ENCODE measurements at places on chromosomes 3 and 15. TPM values are rescaled to one million over a fixed set of nuclear protein-coding genes. Genes with fewer than 3 reads are reported as not detected.

GRCh38 chr3:26522919-26523318 lies 99.7 kb upstream of the LRRC3B start:
- H3K4me1 ChIP-seq: no peaks in the 10 kb centered on the region
- no peak overlapping the region for H3K4me3 ChIP-seq
- no peak for DNase-seq
- peaks cover 1% of the 10 kb centered on the region for H3K36me3 ChIP-seq
- H3K27me3 ChIP-seq: no peaks in the 10 kb centered on the region

DNA sequence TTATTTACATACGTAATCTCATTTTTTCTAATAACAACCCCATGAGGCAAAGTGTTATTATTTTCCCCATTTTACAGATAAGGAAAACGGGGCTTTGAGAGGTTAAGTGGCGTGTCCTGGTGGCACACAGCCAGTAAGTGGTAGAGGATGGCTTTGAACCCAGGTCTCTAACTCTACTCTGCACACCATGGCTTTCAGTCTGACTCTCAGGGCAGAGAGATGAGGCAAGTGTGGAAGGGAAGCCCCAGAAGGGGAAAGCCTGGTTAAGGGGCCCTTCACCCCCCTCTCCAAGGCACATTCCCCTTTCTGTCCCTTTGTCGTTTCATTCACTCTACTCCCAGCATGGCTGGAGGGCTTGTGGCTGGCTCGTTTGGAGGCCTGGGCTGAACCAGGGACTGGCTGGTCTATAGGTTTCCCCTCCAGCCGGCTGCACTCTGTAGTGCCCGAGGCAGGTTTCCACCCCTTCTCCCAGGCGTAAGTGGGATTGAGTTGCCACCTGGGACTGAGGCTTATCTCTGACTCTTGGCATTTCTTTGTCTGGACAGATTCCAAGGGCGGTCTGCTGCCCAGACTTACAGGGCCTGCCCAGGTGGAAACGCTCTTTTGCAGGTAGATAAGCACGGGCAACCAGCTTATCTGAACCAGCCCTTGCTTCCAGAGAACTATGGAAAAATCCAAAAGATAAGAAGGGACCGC lies 12.1 kb downstream of the SEMA4B start:
- peaks cover 7% of the 10 kb centered on the region for H3K4me1 ChIP-seq
- peak overlapping the region; percentile 45 for H3K27ac ChIP-seq
- no peaks in the 10 kb centered on the region for H3K27me3 ChIP-seq
- H3K36me3 ChIP-seq: peaks cover 4% of the 10 kb centered on the region

DNA sequence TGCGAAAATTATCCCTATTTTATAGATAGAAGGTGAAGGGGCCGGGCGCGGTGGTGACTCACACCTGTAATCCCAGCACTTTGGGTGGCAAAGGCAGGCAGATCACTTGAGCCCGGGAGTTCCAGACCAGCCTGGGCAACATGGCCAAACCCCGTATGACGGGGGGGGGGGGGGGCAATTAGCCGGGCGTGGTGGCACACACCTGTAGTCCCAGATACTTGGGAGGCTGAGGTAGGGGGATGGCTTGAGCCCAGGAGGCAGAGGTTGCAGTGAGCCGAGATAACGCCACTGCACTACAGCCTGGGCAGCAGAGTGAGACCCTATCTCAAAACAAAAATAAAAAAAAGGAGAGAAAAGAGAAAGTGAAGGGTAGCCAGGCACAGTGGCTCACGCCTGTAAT lies 1.4 kb downstream of the AAGAB start:
- no peak for DNase-seq
- no peaks in the 10 kb centered on the region for H3K36me3 ChIP-seq
- peak overlapping the region; percentile 79 for H3K27ac ChIP-seq
- no peaks in the 10 kb centered on the region for H3K27me3 ChIP-seq
- H3K4me1 ChIP-seq: peaks cover 30% of the 10 kb centered on the region
- H3K4me3 ChIP-seq: peak overlapping the region; percentile 89

GRCh38 chr3:8959668-8960067 lies 3.6 kb downstream of the RAD18 start:
- H3K4me3 ChIP-seq: no peak overlapping the region
- no peaks in the 10 kb centered on the region for H3K27me3 ChIP-seq
- H3K27ac ChIP-seq: no peak overlapping the region

GOLGA6L22 gene
- not detected for total RNA-seq

DNA sequence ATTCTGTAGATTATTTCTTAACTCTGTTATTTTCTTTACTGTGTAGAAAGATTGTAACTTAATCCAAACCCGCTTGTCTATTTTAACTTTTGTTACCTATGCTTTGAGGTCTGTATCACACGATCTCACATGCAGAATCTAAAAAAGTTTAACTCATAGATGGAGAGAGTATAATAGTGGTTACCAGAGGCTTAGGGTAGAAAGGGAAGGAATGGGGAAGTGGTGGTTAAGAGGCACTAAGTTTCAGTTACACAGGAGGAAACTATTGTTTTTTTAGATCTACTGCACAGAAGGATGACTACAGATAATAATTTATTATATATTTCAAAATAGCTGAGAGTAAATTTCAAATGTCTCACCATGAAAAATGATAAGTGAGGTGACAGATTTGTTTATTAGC lies 515.2 kb downstream of the RSL24D1 start:
- H3K36me3 ChIP-seq: no peaks in the 10 kb centered on the region
- H3K27me3 ChIP-seq: peaks cover 2% of the 10 kb centered on the region
- H3K4me3 ChIP-seq: no peak overlapping the region
- no peaks in the 10 kb centered on the region for H3K4me1 ChIP-seq
- H3K27ac ChIP-seq: no peak overlapping the region
- DNase-seq: no peak

GRCh38 chr3:14483286-14483685 lies 56.9 kb downstream of the GRIP2 start:
- H3K27ac ChIP-seq: no peak overlapping the region
- no peak overlapping the region for H3K4me3 ChIP-seq
- H3K36me3 ChIP-seq: peaks cover 23% of the 10 kb centered on the region
- no peaks in the 10 kb centered on the region for H3K27me3 ChIP-seq

DNA sequence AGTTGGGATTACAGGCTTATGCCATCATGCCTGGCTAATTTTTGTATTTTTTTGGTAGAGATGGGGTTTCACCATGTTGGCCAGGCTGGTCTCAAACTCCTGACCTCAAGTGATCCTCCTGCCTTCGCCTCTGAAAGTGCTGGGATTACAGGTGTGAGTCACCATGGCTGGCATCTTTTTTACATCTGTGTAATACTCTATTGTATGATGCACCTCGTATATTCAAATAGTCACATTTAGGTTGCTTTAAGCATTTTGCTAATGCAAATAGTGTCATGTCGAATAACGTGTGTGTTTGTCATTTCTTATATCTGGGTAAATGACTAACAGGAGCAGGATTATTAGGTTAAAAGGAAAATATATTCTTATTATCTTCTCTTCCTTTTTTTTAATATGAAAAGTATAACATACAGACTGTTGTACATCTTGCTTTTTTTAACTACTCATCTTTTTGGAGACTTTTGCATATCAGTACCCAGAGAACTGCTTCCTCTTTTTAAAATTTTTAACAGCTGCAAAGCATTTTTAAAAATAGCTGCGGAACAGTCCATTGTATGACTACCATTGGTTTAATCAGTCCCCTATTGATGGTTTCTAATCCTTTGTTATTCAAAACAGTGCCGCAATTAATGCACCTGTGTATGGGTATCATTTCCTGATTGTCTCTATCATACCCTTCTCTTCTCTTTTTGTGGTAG lies 13.4 kb downstream of the SCAMP5 start:
- H3K4me3 ChIP-seq: no peak overlapping the region
- H3K27me3 ChIP-seq: no peaks in the 10 kb centered on the region
- peaks cover 5% of the 10 kb centered on the region for H3K36me3 ChIP-seq
- H3K4me1 ChIP-seq: no peaks in the 10 kb centered on the region
- H3K27ac ChIP-seq: no peak overlapping the region

DNA sequence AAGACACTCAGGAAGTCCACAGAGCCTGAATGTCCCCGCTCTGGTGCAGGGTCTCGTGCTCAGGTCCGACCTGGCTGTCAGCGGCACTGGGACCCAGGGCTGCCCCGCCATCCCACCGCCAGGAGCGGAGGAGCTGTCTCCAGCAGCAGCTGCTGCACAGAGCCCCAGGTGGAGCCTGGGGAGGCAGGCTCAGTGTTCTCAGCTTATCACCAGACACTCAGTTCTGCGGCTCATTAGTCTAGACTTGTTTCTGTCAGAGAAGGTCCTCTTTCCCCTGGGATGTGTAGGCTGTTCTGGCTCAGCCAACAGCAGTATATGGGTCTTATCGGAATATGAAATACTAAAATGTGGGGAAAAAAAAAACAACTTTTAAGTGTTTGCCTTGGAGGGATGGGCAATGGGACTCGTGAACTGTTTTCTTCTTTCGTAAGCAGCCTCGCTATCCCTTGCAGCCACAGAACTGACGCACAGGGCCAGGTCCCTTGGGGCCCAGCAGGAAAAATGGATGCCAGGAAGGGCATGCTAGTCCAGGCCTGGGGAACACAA lies 75.9 kb downstream of the KLF13 start:
- H3K4me3 ChIP-seq: no peak overlapping the region
- H3K4me1 ChIP-seq: peaks cover 26% of the 10 kb centered on the region
- no peak for DNase-seq
- no peaks in the 10 kb centered on the region for H3K36me3 ChIP-seq
- H3K27me3 ChIP-seq: no peaks in the 10 kb centered on the region

SLC9C1 gene
- total RNA-seq: not detected

GRCh38 chr15:88909956-88910831 lies 3.0 kb downstream of the MFGE8 start:
- no peak overlapping the region for H3K27ac ChIP-seq
- peaks cover 17% of the 10 kb centered on the region for H3K36me3 ChIP-seq
- no peak for DNase-seq
- peaks cover 41% of the 10 kb centered on the region for H3K4me1 ChIP-seq

DNA sequence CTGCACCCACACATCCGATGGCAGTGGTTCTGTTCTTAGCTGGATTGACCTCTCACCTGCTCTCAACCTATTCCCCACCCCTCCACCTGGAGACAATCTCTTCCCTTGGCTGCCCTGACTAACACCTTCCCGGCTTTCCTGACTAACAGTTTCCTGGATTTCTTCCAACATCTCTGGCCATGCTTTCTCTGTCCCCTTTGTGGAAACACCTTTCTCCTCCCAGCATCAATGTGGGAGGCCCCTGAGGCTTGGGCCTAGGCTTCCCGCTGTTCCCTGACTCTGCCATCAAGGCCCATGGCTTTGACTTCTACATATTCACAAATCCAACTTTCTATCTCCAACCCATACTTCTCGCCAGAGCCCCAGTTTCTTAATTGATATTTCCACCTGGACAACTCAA lies 142.8 kb upstream of the ATP2B2 start:
- H3K36me3 ChIP-seq: no peaks in the 10 kb centered on the region
- H3K27me3 ChIP-seq: peaks cover 25% of the 10 kb centered on the region
- no peak overlapping the region for H3K27ac ChIP-seq
- H3K4me3 ChIP-seq: no peak overlapping the region

ENTPD3 gene
- total RNA-seq: not detected

C15orf62 gene
- 0.12 TPM for total RNA-seq

LINGO1 gene
- total RNA-seq: 12.2 TPM

- no peaks in the 10 kb centered on the region for H3K4me1 ChIP-seq
- DNase-seq: no peak
- no peaks in the 10 kb centered on the region for H3K36me3 ChIP-seq
- H3K4me3 ChIP-seq: no peak overlapping the region
These were observed 62.7 kb upstream of the NR2C2 start for GRCh38 chr3:14884665-14885064.

DNA sequence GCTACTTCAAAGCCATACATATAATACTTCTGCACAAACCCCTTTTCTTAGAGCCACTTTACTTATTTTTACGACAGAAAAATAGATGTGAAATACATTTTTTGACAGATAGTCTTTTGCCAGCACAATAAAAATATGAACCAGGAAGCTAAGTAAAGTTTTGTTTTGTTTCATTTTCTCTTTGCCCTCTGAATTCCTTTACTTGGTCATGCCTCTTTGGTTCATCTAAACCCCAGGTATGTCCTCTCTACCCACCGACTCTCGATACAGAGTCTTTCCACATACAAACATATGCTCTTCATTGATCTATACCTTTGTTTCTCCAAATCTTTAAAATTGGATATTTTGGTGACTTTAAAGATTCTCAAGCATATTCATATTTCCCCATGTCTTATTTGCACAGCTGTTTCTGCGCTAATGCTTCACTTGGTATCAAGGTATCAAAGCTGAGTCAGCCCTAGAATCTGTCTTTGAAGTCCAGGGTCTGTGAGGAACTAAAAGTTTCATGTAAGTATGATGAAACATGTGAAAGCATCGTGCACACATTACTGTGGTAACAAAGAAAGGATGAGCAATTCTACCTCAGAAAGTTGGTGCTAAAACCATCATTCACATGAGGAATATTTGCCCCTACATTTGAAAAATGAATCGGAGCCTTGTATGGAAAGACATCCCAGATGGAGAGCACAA lies 845.4 kb downstream of the NAALADL2 start:
- H3K4me3 ChIP-seq: no peak overlapping the region
- peaks cover 28% of the 10 kb centered on the region for H3K4me1 ChIP-seq
- no peaks in the 10 kb centered on the region for H3K27me3 ChIP-seq
- DNase-seq: no peak
- H3K36me3 ChIP-seq: no peaks in the 10 kb centered on the region
- no peak overlapping the region for H3K27ac ChIP-seq

UBE2E1 gene
- 101 TPM for total RNA-seq

FOXP1 gene
- total RNA-seq: 206 TPM

GRCh38 chr3:190432216-190432615 lies 17.5 kb downstream of the TMEM207 start:
- H3K27me3 ChIP-seq: no peaks in the 10 kb centered on the region
- H3K4me3 ChIP-seq: no peak overlapping the region
- peaks cover 35% of the 10 kb centered on the region for H3K4me1 ChIP-seq
- H3K27ac ChIP-seq: no peak overlapping the region

- H3K27me3 ChIP-seq: peaks cover 11% of the 10 kb centered on the region
- H3K4me1 ChIP-seq: no peaks in the 10 kb centered on the region
- H3K27ac ChIP-seq: no peak overlapping the region
- no peak overlapping the region for H3K4me3 ChIP-seq
- H3K36me3 ChIP-seq: no peaks in the 10 kb centered on the region
- no peak for DNase-seq
These were observed 33.9 kb downstream of the KBTBD8 start for GRCh38 chr3:67031986-67032385.

DNA sequence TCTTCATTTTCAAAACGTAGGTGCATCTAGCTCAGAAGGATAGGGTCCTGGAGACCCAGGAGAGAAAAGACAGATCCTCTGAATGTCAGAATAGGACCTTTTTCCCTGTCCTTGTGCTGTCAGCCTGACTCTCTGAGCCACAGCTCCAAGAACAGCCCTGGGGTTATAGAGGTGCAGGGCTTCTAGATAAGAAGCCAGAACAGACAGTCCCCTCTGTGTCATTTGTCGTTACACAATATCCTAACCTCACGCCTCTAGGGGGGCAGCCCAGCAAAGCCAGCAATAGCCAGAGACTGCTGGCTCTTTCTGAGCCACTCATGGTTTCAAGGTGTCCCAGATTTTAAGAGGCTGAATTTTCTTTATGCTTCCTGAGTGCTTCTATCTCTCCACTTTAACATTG lies 153.2 kb upstream of the THBS1 start:
- H3K4me3 ChIP-seq: no peak overlapping the region
- DNase-seq: no peak
- H3K4me1 ChIP-seq: peaks cover 25% of the 10 kb centered on the region
- H3K36me3 ChIP-seq: no peaks in the 10 kb centered on the region

CAMKV gene
- total RNA-seq: not detected

GABRA5 gene
- total RNA-seq: not detected

- no peak overlapping the region for H3K4me3 ChIP-seq
- peaks cover 54% of the 10 kb centered on the region for H3K27me3 ChIP-seq
- no peaks in the 10 kb centered on the region for H3K36me3 ChIP-seq
- no peaks in the 10 kb centered on the region for H3K4me1 ChIP-seq
These were observed 25.9 kb downstream of the ACP3 start for GRCh38 chr3:132343018-132343612.
